ENCODE measurements at places on chromosomes 16 and 17.

DNA sequence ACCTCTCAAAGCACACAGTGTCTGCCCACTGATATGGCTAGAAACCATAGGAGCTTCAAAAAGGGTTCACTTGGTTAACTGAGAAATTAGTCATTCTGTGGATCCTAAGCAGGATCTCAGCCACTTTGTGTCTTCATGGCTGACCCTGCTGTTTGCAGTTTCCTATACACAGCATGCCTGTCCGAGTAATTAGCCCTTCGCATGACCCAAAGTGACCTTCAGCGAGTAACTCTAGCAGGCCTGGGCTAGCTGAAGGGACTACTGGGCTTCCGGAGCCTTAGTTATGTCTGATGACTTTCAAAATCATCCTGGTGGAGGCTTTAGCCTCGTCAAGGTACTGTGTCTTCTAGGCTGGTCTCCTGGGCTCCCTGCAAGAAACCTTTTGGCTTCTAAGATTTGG lies 28.9 kb upstream of the FBXW10B start:
- DNase-seq = no peak

GRCh38 chr16:16086653-16087446 lies 136.4 kb downstream of the ABCC6 start:
- DNase-seq = no peak

- peak; percentile 96 for DNase-seq
Observed at GRCh38 chr17:38879878-38880665, 10.2 kb downstream of the LASP1 start.

DNA sequence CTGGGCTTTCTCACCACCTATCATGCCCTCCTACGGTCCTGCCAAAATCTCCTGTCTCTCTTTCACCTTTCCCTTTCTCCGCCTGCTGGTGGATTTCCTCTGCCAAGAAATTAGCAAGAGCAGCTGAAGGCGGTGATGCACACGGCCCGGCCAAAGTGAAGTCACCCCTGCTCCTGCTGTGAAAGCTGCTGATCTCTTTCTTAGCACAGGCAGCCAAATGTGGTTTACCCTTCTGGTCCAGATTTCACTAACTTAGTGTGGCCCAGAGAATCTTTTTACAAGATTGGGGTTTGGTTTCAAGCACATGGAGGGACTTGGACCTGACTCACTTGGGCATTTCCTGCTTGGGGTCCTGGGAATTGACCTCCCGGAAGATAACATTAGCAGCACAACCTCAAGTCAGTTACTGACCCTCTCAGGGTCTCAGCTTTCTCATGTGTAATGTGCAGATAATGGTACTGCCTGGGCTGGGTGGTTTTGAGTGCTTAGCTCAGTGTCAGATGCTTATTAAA lies 155.7 kb downstream of the SOCS1 start:
- peak; percentile 92 for DNase-seq

DNA sequence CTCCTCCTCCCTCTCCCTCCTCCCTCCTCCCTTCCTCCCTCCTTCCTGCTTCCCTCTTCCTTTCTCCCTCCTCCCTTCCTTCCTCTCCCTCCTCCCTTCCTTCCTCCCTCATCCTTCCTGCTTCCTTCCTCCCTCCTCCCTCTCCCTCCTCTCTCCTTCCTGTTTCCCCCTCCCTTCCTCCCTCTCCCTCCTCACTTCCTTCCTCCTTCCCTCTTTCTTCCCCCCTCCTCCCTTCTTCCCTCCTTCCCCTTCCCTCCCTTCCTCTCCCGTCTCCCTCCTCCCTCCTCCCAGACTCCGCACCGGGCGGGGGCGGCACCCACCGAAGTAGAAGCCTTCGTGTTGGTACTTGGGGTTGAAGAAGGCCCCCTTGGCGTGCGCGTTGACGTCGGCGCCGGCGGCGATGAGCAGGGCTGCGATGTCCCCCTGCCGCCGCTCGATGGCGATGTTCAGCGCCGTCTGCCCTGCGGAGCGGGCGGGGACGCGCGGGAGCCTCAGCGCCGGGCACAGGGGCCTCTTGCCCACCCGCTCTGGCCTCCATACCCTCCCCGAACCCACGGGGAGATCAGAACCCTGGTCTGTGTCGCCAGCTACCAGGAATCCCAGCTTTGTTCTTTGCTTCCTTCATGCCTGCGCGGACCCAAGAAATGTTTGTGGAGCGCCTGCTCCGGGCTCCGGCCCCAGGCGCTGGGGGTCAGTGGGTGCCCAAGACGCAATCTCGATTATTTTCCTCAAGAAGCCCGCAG lies 22.2 kb downstream of the TRPV3 start:
- peak; percentile 94 for DNase-seq

GRCh38 chr17:12509801-12510200 lies 155.9 kb upstream of the MYOCD start:
- no peak for DNase-seq

GRCh38 chr17:35901631-35902175 lies 21.5 kb upstream of the CCL5 start:
- no peak for DNase-seq

DNA sequence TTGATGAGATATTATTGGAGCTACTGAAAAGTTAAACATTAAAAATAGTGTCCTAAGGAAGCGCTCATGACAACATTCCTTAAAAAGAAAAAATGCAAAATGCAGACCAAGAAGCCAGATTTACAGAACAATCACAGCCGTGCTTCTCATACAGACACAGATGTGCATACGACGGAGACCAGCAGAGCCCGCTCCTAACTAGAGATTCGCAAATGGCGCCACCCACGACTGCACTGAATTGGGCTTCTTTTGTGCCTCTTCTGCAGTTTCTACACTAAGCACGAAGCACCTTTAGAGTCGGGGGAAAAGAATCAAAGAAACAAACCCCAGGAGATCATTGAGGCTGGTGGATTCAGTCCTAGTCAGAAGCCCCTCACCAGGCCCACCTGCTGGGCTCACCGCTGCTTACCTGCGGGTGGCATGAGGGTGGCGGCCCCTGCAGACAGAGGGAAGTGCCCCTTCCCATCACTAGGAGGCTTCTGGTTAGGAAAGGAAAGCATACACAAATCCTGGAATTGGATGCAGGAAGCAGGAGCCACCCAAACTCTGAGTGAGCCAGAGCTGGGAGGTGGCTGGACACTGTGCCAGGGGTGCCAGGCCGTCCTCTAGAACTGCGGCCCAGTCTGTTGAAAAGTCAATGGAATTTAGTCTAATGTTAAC lies 64.9 kb upstream of the CHMP6 start:
- DNase-seq = no peak

- no peak for DNase-seq
Observed at GRCh38 chr17:9386401-9386800, 189.2 kb downstream of the STX8 start.

All from endodermal cell (in vitro differentiated cells).